Left colon (tissue), 2 donors: ENCODE measurements at places on chromosomes 13 and 19.

GRCh38 chr13:23007426-23007825 is 173.4 kb upstream of the SGCG start:
- peak; percentile 5 for DNase-seq

GRCh38 chr13:24540236-24541126 is 27.9 kb upstream of the PARP4 start:
- DNase-seq: peak; percentile 22

DNA sequence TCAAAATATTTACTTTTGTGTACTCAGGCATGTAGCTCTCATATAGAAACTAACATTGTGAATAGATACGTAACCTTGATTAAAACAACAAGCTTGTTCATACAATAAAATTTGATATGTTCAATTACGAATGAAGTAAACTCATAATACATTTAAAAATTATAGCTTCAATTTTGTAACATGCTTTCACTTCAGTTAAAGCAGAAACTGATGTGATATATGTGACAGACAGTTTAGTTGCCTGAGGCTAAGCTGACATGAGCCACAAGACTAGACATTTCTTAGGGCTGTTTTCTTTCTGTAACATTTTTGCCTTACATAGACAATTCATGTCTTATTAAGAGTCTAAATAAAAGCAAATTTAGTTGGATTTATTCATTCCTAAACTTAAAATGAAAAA is 526.0 kb downstream of the PCDH9 start:
- no peak for DNase-seq

DNA sequence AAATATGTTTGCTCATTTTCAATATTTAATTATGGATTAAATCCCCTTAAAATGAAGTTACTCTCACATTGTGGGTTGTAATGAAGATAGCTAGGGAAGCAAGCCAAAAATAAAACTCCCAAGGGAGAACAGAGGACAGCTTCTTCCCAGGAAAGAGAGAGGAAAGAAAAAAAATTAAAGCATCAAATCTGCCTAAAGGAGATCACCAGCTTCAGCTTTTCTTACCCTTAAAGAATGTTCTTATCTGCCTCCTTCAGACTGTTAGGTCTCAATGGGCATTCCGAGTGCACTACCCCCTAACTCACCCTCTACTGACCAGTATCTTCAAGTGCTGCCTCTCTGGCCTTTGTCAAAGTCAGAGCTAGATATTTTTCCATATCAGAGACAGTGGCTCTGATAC is 55.2 kb downstream of the XPO4 start:
- DNase-seq: no peak

- DNase-seq: no peak
Observed at GRCh38 chr13:70172946-70173597, 64.8 kb upstream of the KLHL1 start.

- DNase-seq: no peak
Observed at GRCh38 chr13:83508771-83509301, 373.4 kb downstream of the SLITRK1 start.

GRCh38 chr13:50911081-50911631 is 1.6 kb downstream of the RNASEH2B start:
- DNase-seq: no peak

DNA sequence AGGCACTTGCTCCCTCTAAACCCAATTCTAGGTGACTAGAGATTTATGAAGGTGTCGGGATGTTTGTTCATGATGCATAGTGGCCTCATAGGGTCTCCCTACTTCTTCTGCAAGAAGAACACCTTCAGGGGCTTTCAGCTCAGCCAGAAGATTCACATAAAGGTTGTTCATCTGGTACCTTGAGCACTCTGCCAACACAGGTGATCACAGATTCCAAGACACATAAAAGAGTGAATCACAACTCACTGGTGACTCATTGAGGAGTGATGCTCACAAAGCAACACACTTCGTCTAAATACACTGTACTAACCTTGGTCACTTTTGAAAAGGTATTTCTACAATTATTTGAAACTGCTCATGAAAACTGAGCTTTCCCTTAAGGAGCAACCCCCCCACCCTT is 6.8 kb upstream of the ZNF324 start:
- DNase-seq: no peak

- DNase-seq: no peak
Observed at GRCh38 chr19:47550129-47550528, 22.8 kb downstream of the ZNF541 start.

DNA sequence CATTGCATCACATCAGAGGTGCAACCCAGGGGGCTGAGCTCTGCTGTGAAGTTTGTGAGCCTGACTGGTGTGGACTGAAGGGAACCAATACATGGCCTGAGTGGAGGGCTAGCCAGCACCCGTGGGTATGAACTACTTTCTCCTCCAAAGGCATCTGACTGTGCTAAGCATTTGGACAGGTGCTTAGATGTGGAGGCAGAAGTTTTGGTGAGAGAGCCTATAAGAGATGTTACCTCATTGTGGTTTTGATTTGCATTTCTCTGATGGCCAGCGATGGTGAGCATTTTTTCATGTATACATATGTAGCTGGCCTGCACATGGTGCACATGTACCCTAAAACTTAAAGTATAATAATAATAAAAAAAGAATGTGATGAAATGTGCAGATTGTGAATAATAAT is 46.9 kb downstream of the TEX29 start:
- no peak for DNase-seq

DNA sequence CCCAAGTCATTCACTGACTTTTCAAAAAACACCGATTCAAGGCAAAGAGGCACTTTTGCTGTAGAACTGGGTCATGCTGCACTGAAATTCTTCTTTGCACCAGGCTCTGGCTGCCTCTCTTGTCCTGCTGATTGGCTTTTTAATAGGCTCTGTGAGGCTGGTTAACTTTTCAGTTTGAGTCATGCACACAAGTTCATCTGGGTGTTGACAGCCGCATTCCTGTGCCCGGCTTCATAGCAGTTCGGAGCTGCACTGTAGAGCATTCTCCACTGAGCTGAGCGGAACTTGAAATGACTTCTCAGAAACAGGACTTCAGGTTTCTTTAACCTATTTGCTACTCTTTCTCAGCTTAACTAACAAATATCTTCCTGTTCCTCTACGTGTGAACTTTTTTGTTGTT is 978.3 kb downstream of the UQCRFS1 start:
- no peak for DNase-seq

DNA sequence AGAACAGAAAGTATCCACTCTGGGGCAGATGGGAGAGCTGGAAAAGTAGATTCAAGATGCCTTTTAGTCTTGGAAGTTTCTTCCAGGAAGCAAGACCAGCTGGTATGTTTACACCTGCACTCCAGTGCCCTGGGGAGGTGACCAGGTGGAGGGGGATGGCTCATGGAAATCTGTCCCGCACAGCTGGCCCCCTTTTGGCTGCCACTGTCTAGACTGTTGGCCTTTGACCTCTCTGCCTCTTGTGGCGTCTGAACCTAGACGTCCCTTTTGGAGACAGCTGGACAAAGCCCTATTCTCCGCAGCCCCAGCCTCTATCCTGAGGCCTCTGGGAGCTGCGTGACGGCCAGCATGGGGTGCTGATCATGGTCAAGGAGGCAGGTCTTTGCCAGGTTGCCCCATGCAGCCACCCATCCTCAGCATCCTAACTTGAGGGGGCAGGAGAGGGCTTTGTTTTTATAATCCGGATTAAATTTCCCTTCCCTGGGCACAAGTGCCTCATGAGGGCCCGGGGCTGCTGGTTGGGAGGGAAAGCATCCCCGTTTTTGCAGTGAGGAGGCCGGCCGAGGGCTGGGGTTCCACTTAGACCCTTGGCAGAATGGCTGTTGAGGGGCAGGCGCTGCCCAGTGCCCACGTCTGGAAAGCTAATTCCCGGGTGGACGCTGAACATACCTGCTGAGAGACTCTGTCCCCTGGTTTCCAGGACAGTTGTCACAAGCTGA is 17.3 kb upstream of the GDF15 start:
- DNase-seq: no peak

GRCh38 chr13:48527955-48528354 is 4.9 kb downstream of the RCBTB2 start:
- DNase-seq: no peak

DNA sequence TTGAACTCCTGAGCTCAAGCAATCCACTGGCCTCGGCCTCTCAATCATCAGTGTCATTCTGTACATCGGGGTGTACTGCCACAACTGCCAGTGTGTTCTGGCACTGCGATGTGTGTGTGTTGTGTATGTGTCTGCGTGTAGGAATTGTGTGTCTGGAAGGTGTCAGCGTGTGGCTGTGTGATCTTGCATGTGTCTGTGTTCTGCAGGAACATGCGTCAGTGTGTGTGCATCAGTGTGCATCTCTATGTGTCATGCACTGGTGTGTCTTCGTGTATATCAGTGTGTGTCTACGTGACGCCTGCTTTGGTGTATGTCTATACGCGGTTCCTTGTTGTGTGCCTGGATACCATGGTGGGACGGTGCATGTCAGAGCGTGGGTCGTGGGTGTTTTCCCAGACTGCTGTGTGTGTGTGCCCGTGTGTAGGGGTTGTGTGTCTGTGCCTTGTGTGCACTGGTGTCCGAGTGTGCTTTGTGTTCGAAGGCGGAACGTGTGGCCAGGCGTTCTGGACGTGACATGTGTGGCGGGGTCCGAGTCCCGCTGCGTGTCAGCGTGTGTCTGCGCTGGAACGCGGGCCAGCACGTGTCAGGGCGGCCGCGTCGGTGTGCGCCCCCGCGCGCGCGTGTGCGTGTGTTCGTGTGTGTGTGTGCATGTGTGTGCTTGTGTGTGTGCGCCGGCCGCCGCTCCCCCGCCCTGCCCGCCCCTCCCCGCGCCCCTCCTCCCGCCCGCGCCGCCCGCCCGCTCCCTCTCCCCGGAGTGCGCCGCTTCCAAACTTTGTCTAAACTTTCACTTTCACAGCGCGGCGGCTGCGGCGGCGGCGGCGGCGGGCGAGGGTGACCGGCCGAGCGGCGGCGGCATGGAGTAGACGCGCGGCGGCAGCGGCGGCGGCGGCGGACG is at the start of gene NFIX:
NFIX (plus strand) TSS at position 775 of the 895 bp plus-strand sequence. CDS start 363 bp downstream, outside the sequence.
- peak; percentile 77 for DNase-seq

DNA sequence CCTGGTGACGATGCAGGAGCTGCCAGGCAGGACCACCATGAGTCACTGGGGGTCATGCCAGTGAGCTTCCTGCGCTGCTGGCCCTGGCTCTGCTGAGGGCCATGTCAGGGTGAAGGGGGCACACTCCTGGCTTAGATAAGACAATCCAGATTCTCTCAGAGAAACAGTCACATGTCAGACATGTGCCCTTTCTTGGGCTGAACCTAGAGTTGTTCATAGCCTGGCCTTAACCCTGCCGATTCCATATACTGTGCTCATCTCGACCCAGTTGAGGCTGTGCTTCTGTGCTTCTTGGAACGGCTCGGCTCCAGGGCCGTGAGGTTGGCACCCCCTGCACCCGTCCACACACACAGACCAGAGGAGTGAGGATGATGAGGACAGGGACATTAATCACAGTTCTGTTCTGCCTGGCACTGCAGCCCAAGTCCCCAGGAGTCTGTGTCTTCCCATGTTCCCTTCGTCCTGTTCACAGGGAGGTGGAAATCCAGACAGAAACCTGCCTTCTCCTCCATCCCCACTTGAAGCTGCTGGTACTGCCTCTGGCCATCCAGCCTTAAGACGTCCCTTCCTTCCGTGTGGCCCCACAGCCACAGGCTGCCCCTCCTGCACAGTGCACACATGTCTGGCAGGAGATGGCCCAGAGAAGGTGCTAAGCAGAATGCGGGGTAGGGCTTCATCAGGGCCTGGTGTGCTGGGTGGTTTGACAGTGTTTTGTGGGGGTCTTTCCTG is 50.0 kb downstream of the LYL1 start:
- no peak for DNase-seq

- DNase-seq: no peak
Observed at GRCh38 chr13:30091691-30092090, 215.7 kb downstream of the KATNAL1 start.

DNA sequence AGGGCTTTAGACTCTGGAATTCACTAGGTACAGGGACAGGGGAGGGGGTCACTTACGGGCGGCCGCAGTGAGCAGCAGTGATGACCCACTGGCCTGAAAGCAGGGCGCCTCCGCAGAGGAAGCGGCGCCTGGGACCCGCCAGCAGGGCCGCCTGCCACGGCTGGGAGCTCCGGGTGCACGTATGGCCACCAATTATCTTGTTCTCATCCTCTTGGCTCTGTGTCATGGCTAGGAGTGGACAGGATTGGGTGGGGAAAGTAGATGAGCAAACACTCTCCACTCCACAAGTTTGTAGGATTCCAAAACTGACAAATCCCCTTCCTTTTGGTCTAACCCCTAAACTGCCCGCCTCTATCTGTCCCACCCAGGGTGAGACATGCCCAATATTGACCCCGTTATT is 1.2 kb downstream of the KLK14 start:
- no peak for DNase-seq

- DNase-seq: no peak
Observed at GRCh38 chr19:5891938-5892771, 11.4 kb downstream of the NDUFA11 start.

DNA sequence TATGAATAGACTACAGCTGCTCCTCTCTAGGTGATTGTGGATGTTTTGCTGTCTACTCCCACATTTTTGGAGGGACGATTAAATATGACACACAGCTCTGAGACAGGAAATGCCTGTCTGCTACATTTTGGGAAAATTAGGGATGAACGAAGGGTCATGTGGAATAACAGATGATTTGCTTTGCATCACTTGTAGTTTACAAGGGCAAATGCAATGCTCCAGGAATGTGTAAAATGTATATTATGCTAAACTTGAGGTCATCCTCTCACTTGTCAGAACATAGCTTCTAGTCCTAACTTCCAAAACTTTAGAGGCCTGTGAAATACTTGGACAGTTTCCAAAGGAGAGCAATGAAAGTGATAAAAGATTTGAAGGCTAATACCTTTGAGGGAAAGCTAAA is 284.2 kb upstream of the DACH1 start:
- DNase-seq: no peak

DNA sequence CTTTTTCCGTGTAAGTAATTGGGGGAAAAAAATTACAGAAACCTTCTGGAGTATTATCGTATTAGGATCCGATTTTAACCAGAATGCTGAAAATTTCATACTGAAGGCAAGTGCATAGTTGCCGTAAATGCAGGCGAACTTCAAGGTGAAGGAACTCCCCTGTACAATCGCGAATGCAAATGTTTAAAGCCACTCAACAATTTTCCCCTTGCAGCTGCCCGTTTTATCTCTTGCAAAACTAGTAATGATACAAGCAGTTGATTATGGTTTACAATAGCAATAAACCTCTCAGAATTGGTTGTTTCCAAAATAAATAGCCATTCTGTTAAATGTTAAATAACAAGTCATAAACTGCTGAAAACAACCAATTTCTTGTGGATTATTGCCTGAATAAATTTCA is 105.7 kb downstream of the DNAJC15 start:
- no peak for DNase-seq

DNA sequence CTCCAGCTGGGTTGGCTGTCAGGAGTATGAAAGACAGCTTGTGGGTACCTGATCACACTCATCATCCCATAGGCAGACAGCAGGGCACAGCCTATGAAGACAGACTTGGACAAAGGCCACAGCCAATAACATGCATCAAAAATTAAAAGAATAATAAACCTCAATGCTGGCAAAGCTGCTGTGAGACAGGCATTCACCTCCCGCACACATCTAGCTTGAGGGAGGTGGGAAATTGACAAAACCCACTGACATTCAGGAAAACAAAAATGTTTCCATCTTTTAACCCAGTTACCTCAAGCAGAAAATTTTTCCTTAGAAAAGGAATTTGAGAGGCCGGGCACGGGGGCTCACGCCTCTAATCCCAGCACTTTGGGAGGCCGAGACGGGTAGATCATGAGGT is 14.4 kb downstream of the IL12RB1 start:
- no peak for DNase-seq
